CD4-positive, CD25-positive, alpha-beta regulatory T cell (primary cell): ENCODE measurements at places on chromosomes 3 and 15.

- DNase-seq, result no peak
Measured at GRCh38 chr3:125431912-125432790, 57.0 kb upstream of the ZNF148 start.

GRCh38 chr3:7340795-7341194 is 479.9 kb downstream of the GRM7 start:
- no peak for DNase-seq

GRCh38 chr3:189630767-189631372 is 319 bp upstream of the TP63 start:
- no peak for DNase-seq

DNA sequence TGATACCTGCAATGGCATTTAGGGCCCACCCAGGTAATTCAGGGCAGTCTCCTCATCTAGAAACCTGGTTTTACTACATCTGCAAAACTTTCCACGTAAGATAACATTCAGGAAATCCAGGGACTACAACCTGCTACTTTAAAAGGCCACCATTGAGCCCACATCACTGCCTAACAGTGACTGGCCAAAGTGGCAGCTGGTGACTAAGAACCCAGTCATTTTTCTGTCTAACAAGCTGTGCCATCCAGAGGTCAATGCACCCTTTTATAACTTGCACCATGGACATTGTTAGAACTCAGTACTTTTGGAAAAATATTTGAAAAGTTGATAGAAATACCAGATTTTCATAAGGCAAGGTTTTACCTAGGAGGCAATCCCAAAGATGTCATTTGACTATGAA is 492.4 kb downstream of the OTOL1 start:
- no peak for DNase-seq

DNA sequence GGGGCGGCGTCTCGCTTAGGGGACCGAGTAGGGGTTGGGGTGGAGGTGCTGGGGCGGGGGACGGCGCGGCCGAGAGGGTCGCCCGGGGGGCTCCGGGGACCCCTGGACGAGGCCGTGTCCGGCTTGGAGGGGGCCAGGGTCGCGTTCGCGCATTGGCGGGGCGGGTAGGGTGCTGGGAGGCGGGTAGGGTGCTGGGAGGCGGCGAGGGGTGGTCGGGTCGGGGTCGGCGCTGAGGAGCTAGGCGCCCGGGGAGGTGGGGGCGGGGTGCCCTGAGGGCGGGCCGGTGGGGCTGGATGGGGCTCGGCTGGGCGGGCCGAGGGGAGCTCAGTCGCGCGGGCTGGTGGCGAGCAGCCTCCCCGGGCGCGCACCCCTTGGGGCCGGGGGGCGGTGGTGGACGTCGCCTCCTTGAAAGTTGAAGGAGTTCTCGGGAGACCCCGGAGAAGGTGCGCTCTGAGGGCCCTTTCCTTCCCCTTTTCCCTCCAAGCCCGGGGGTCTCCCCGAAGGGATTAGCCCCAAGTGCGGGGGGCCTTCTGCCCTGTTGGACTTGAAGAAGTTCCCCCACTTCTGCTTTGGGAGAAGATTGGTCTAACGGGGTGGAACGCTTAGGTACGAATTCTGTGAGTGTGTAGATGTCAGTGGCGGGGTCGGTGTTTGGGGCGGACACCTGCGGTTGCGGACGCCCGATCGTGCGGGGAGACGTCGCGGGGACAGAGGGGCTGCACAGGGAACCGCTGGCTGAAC is 543 bp downstream of the MEF2A start:
- DNase-seq, result no peak

DNA sequence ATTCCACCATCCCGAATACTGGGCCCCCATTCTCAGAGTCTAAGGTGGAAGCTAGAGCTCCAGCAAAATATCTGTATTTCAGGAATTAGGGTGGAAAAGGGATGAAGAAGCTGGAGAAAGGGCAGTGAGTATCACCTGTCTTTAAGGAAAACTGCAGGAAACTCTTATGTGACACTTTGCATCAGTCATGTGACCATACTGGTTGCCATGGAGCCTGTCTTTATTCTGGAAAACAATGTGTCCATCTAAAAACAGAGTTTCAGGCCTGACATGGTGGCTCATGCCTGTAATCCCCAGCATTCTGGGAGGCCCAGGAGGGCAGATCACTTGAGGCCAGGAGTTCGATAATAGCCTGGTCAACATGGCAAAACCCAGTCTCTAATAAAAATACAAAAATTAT is 52.9 kb upstream of the FSIP1 start:
- no peak for DNase-seq

GRCh38 chr3:63933459-63933858 is 21.3 kb upstream of the SCAANT1 start:
- peak; percentile 19 for DNase-seq

DNA sequence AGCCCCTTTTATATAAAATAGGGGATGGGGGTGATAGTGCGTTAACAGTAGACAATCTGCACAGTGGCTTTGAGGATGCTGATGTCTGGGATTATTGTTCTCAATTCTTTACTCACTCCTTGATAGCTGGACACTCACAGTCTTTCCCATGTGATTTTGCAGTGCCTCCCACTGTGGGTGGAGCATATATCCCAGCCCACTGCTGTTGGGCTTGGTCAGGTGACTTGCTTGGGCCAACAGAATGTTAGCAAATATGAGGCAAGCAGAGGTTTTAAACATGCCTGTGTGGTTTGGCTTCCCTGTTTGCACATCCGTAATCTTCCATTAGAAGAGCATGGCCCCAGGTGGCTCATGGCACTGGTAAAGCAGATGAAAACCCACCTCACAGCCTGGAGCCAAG is 46.5 kb downstream of the CPA3 start:
- no peak for DNase-seq

DNA sequence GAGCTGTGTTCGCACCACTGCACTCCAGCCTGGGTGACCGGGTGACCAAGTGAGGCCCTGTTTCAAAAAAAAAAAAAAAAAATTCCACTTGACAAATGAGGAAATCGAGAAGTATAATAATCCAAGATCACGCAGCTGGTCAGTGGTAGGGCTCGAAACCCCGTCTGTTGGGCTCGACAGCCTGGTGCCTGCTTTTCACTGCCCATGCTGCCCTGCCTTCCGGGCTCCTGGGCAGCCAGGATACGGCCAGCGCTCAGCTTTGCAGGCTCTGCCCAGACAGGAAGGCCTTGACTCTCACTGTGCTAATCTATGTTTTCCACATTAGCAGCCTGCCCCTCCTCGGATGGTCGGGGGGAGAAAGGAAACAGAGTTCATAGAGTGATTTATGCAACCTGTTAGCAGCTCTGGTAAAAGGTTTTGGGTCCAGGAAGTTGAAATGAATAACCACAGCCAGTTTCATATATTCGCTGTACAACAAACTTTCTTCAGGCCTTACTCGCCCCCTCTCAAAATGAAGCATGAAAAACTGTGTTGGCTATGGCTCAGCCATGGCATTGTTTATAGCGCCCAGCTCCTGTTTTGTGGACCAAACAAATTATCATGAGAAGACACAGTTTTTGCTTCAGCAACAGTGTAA is 108.8 kb downstream of the XXYLT1 start:
- peak; percentile 31 for DNase-seq

- DNase-seq, result no peak
Measured at GRCh38 chr3:131789188-131789587, 245.6 kb downstream of the CPNE4 start.

DNA sequence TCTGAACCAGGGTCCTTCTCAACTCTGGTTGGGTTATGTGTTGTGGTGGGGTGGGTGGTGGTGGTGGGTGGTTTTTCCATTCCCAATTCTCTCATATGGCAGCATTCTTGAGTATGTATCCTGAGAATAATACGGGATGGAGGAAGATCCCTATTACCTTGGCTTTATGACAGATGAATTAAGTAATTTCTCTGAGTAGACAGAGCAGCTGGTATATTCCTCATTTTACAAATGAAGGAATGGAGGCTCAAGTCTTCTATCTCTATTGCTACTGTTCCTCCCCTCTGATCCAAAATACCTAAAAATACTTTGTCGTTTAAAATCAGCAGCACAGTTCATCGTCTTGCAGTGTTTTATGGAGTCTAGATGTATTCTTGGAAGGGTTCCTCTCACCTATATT is 10.4 kb downstream of the GYG1 start:
- no peak for DNase-seq

- no peak for DNase-seq
Measured at GRCh38 chr3:197309528-197310361, 11.3 kb upstream of the DLG1 start.

DNA sequence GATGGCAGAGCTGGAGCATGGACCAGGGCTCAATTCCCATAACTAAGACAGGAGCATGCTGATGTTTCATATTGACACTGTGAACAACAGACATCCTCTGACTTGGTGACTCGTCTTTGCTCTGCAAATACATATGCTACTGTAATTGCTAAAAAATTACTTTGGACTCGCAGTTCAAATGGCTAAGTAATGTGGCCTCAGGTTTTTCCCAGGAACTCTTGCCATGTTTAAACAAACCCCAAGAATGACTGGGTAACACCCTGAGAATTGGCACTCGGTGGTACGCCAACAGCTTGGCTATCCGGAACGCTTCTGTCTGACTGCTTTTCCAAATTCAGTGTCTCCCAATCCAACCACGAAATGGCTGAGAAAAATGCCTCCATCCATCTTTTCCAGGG is 456.7 kb upstream of the THBS1 start:
- DNase-seq, result no peak

DNA sequence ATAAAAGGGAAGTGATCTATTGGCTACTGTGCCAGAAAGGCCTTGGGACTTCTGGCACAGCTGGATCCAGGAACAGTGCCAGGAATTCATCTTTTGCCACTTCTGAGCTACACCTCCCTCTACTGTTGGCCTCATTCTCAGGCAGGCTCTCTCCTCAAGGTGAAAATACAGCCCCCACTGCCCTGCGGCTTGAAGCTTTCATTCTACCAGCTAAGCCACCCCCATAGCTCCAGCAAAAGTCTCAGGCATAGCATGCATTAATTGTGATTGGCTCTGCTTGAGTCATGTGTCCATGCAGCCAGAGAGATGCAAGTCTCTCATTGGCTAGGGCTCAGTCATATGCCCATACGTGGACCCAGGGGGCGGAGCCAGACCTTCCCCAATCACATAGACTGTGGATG is 142.4 kb downstream of the TPRA1 start:
- no peak for DNase-seq

GRCh38 chr15:77519540-77519939 is 98.9 kb downstream of the HMG20A start:
- no peak for DNase-seq

DNA sequence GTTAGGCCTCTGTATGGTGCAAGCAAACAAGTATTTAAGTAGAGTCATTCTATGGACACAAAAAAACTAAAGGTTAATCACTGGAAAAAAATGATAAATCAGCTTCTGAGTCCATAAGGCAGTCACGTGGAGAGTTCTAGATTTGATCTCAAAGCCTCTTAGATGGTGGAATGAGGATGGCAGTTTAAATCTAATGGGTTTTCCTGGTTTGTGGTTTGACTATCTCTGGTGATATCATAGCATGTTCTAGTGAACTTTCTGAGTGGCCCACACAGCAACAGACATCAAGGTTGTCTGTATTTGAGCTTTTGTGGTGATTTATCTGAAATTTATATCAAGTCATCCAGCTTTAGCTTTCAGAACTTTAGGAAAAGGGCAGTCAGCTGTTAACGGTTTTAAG is 52.4 kb downstream of the ILDR1 start:
- no peak for DNase-seq

GRCh38 chr3:16477056-16477455 is 36.4 kb downstream of the RFTN1 start:
- no peak for DNase-seq

DNA sequence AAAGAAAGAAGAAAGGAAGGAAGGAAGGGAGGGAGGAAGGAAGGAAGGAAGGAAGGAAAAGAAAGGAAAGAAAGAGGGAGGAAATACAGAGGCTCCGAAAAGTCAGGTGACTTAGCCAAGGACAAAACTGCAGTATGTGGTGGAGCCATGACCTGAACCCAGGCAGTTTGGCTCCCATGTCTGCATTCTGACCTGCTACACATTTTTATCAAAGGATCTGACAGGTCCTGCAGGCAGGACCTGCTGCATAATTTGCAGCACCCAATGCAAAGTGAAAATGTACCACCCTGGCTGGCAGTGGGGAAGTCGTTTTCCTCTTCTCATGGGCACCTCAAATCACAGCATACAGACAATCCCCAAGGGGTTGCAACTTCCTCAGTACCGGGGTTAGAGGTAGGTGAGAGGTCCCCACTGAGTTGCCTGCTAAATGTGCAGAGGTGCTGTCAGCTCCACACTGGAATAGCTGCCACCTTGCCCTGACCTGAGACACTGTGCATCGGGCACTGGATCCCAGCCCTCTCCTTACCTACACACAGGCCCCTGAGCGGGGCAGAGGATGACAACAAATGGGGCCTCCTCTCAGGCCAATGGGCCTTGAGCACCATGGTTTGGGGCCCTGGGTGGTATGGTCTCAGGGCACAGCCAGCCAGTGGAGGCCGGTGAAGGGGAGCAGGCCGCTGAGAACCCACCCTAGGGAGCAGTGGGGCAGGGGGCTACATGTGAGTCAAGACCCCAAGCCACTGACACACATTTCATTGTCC is 175.1 kb downstream of the SHQ1 start:
- no peak for DNase-seq

DNA sequence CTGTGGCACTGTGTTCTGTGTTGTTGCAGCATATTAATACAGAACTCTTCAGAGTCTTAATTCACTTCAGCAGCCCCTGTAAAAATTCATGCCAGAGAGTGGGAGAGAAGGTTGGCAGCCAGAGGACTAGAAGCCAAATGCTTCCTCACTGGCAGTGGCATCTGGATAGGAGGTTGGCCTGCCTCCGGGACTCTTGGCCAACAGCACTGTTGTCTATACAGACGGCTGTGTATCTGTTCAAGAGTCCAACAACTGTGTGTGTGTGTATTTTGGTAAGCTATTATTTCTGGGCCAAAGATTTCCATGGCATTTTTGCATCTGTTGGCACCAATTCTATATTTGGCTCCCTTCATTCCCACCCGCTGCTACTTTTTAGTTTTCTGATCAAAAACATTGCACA is 156.0 kb upstream of the SOX2 start:
- no peak for DNase-seq

GRCh38 chr3:148975248-148975647 is 16.1 kb upstream of the GYG1 start:
- DNase-seq, result no peak

- no peak for DNase-seq
Measured at GRCh38 chr3:195079636-195080035, 191.3 kb downstream of the XXYLT1 start.

DNA sequence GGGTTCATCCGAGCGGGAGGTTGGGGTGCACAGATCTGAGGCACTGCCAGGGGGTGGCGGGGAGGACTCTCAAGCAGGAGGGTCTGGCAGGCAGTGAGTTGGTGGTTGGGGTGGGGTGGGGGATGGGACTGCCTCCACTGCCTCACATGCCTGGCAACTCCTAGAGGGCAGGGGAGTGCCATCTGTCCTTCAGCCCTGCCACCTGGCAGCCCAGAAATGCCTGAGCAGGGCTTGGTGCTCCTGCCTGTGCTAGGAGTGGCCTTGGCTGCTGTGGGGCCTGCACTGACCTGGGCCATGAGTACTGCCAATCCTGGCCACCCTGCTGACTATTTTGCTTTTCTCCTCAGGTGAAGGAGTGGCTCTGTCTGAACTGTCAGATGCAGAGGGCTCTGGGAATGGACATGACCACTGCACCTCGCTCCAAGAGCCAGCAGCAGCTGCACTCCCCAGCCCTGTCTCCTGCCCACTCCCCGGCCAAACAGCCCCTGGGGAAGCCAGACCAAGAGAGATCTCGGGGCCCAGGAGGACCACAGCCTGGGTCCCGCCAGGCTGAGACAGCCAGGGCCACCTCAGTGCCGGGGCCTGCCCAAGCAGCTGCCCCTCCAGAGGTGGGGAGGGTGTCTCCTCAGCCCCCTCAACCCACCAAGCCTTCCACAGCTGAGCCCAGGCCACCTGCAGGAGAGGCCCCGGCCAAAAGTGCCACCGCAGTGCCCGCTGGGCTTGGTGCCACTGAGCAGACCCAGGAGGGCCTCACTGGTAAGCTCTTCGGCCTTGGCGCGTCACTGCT is 32.0 kb upstream of the APEH start:
- DNase-seq, result no peak

GRCh38 chr3:138078096-138078495 is 37.3 kb downstream of the DZIP1L start:
- no peak for DNase-seq
